ENCODE measurements at places on chromosomes 6 and 20. TPM values are rescaled to one million over a fixed set of nuclear protein-coding genes. Genes with fewer than 3 reads are reported as not detected.

Gene DNAAF9
- 41.5 TPM for total RNA-seq

Gene CCN2
- 8.5 TPM for total RNA-seq

Gene TSHZ2
- total RNA-seq: 7.1 TPM

Gene MYMX
- total RNA-seq: not detected

Gene KHDC1L
- total RNA-seq: not detected

Gene PLA2G7
- total RNA-seq: 5.8 TPM

Gene IP6K3
- total RNA-seq: 0.27 TPM

Gene UTRN
- 53.7 TPM for total RNA-seq

Gene COL21A1
- 15.5 TPM for total RNA-seq

Gene SLC17A2
- not detected for total RNA-seq

Gene GMPR
- total RNA-seq: 3.9 TPM

Gene RAB44
- not detected for total RNA-seq

Gene PDYN
- 0.45 TPM for total RNA-seq

Gene ARFGAP1
- 32.5 TPM for total RNA-seq

- no peak for DNase-seq
Measured at GRCh38 chr6:18261877-18262276, 2.5 kb downstream of the DEK start.

DNA sequence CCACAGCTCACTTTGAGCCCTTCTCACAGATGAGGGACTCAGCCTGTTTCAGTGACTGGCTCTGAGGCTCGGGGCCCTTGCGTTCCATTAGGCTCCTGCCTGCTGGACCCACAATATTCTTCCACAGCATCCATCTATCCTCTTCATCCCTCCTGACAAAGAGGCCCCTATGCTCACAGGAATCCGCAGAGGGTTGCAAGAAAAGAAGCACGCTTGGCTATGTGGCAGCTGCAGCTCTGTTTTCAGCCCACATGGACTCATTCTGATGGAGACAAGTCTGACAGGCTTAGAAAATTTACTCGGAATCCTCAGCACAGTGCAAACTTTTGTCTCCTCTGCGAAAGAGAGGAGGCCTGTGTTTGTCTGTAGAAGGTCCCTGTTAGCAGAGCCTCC is 207.5 kb downstream of the SYNDIG1 start:
- no peak for DNase-seq

GRCh38 chr20:6863355-6863754 is 95.9 kb downstream of the BMP2 start:
- no peak for DNase-seq

- no peak for DNase-seq
Measured at GRCh38 chr20:19758501-19759331, 658 bp downstream of the RIN2 start.

DNA sequence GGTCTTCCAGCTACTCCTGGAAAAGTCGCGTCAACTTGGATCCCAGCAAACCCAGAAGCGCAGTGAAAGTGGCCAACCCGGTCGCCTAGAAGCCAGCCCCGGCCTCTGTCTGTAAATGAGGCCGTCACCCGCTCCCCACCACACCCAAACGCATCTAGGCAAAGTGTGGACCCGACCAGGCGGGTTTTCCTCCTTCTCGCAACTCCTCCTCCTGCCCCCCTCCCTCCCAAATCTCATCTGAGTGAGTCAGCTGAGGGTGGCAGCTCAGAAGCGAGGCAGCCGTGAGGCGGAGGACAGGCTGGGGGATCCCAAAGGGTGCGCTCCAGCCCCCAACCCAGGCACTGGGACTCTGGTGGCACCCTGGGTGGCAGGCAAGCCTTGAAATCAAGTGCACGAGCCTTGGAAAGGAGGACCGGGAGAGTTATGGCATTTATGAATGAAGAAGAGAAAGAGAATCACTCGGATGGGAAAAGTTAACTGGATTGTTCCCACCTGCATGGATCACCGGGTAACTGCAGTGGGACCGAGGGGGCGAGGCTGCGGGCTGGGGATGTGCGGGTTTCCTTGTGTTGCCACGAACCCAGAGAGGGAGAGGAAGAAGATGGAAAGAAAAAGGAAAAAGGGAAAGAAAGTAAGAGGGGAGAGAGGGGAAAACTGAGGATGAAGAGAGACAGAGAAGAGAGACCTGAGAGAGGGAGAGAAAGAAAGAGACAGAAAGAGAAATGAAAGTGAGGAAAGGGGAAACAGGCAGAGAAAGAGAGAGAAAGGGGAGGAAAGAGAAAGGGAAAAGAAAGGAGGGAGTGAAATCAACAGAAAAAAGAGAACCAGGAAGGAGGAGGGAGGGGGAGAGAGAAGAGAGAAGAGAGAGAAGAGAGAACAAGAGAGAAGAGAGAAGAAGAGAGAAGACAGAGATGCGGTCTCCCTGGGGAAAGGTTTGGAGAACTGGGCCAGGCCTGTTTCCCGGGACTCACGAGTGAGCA is at the start of gene APCDD1L:
APCDD1L (minus strand) TSS at position 167 of the 980 bp plus-strand sequence. CDS start 692 bp downstream, outside the sequence.
- DNase-seq: no peak

GRCh38 chr20:40848526-40848925 is 159.5 kb upstream of the MAFB start:
- no peak for DNase-seq

GRCh38 chr6:17450832-17451231 is 57.4 kb downstream of the CAP2 start:
- no peak for DNase-seq

GRCh38 chr20:38034961-38035360 is 1.4 kb downstream of the RPRD1B start:
- DNase-seq: no peak

GRCh38 chr20:2340823-2341222 is 39.9 kb upstream of the TGM6 start:
- no peak for DNase-seq

DNA sequence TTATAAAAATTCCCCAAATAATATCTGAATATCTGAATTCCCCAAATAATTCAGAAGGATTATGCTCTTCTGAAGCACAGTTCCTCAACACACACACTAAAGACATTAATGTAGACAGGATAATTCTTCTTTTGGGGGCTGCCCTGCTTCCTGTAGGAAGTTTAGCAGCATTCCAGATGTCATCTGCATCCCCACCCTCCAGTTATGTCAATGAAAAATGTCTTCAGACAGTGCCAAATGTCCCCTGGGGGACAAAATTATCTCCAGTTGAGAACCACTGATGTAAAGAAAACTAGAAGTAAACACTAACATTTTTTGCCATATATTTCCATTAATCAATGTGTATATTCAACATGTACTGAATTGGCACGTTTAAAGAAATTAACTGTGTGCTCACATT is 25.9 kb upstream of the NAA20 start:
- no peak for DNase-seq

- DNase-seq: peak; percentile 17
Measured at GRCh38 chr20:13771853-13772453, 12.8 kb downstream of the ESF1 start.

- no peak for DNase-seq
Measured at GRCh38 chr20:50995506-50995905, 27.4 kb downstream of the KCNG1 start.

DNA sequence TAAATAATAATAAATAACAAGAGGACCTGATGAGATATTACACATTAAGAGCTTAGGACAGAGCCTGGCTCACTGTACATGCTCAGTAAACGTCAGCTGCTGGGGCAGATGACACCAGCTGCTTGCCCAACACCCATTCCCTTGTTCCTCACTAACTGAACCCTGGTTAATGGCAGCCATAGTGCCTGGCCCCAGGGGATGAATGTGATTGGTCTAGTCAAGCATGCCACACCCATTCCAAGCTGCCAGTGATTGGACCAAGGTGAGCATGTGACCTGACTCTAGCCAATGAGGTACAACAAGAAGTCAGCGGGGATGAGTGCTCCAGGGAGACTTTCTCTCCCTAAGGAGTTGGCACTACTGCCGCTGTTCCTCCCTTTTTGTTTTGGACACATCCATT is 85.1 kb upstream of the PTPN1 start:
- no peak for DNase-seq

- no peak for DNase-seq
Measured at GRCh38 chr6:136510782-136511181, 39.4 kb downstream of the MAP7 start.

DNA sequence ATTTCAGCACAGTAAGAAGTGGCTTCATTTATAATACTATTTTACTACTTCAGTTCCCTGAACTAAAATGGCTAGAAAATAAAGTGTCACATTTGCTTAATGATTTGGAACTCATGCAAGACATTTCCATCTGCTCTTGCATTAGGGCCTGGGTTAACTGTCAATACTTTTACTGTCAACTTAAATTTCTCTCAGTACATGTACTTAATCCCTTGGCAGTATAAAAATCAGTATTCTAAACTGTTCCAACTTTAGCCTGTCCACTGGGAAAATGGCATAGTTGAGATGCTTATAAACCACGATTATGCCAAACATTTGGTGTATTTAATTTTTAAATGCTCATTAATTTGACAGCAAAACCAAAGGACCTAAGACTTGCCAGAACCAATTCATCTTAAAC is 154.5 kb downstream of the ASCC3 start:
- DNase-seq: no peak

GRCh38 chr6:40735121-40735520 is 148.0 kb upstream of the LRFN2 start:
- no peak for DNase-seq

DNA sequence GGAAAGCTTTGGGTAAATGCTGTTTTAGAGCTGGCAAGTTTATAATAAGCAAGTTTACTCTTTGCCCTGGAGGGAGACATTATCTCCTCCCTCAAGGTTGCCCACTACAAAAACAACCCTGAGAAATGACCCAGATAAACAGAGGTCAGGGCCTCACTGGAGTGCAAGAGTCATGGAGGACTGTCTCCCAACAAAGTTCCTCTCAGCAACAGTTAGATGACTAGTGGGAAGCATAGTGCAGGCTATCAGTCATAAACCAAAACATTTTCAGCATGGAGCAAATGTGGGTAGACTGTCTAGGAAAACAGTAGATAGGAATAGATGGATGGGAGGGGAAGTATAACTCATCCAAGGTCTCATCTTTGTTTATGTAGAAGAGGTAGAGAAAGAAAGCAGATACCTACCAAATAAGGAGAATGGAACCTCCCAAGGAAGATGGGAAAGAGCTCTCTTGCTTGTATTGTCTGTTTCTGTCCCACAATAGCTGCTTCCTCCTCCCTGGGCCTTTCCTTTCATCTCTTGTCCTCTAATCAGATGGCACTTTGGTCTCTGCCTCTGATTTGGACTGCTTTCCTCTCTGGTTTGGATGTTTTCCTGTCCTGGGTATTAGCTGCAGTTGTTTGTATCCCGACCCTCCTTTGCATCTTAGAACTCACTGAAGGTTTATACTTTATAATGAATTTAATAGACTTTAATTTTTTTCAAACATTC is 95.4 kb downstream of the WASF1 start:
- no peak for DNase-seq

- no peak for DNase-seq
Measured at GRCh38 chr6:95469511-95469910, 107.8 kb upstream of the MANEA start.

- DNase-seq: no peak
Measured at GRCh38 chr6:22783931-22784330, 214.6 kb downstream of the HDGFL1 start.

- DNase-seq: no peak
Measured at GRCh38 chr20:52681288-52681687, 290.9 kb upstream of the TSHZ2 start.

DNA sequence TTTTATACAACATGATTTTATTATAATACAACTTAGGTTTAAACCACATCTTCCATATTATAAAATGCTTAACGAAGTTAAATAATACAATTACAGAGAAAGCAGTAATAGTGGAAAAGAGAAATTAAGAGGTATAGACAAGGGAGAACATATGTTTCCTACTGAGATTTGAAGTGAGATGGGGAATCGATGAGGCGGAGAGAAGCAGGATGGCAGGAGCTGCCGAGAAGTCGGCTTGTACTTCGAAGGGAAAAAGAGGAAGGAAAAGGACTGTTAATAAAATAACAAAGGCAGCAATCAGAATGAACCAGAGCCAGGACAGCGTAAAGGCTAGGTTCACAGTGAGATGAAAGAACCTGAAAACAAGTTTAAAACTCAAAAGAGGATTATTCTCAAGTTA is 15.4 kb downstream of the FBXL4 start:
- no peak for DNase-seq

GRCh38 chr6:132715204-132715603 is 1.3 kb upstream of the VNN1 start:
- DNase-seq: no peak

- no peak for DNase-seq
Measured at GRCh38 chr6:170459451-170459850, 93.7 kb downstream of the PSMB1 start.

- DNase-seq: no peak
Measured at GRCh38 chr20:61835301-61835700, 230.4 kb downstream of the TAF4 start.

DNA sequence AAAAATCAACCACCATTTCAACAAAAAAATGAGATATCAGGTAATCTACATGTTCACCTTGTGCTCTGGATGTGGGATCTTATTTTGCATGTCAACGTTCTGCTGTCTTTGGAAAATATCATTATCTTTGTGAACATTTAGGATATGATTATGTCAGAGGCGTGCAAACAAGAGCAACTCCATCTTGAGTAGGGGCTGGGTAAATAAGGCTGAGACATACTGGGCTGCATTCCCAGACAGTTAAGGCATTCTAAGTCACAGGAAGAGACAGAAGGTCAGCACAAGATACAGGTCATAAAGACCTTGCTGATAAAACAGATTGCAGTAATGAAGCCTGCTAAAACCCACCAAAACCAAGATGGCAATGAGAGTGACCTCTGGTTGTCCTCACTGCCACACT is 28.8 kb upstream of the ZBTB24 start:
- no peak for DNase-seq

- no peak for DNase-seq
Measured at GRCh38 chr20:36582322-36582721, 8.9 kb downstream of the TGIF2 start.

DNA sequence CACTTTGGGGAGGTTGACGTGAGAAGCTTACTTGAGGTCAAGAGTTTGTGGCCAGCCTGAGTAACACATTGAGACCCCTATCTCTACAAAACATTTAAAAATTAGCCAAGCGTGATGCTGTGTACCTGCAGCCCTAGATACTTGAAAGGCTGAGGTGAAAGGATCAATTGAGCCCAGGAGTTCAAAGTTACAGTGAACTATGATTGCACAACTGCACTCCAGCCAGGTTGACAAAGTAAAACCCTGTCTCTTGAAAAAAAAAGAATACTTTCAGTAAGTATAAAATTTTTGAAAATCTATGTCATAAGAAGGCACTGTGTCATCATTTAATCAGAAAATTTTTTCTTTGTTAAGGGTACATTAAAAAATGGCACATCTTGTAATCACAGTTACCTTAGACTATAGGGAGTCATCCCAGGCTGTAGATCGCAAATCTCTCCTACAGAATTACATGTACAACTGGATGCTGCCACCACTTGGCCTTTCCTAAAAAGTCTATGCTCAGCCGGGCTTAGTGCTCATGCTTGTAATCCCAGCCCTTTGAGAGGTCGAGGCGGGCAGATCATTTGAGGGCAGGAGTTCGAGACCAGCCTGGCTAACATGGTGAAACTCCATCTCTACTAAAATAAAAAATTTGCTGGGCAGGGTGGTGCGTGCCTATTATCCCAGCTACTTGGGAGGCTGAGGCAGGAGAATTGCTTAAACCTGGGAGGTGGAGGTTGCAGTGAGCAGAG is 17.0 kb upstream of the MRS2 start:
- DNase-seq: no peak
